CD4-positive, alpha-beta T cell (primary cell): ENCODE measurements at places on chromosomes 6 and 20.
A peak's percentile ranks its signal among the peaks of the same experiment; 100 is the strongest.

GRCh38 chr6:41560431-41561192 is 14.4 kb downstream of the FOXP4 start:
- DNase-seq, result peak; percentile 63

DNA sequence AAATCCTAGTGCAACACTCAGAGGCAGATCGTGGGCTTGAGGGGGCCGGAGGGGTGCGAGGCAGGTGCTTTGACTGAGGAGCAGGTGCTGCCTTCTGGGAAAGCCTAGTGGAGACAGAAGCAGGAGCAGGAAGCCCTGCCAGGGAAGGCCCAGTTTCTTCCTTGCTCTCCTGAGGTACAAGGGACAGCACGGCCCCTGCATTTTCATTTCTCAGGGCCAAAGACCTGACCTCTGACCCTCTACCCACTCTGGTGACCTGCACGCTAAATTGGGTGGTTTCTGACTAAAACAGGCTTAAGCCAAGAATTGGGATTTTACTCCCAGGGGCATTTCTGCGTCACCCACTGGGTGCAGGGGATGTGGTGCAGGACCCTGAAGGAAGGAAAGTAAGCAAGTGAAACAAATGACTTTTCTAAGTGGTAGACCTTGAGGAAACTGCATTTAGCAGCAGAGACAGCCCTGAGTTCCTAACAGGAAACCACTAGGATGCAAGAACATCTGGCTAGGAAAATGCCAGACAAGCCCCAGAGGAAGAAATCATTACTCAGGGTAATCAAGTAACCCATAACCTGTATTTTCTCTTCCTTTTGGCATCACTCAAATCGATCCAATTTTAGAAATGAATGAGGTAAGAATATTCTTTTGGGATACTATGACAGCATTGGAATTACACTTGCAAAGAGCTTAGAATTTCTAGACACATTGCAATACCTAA is 141.7 kb downstream of the CD164 start:
- DNase-seq, result no peak

DNA sequence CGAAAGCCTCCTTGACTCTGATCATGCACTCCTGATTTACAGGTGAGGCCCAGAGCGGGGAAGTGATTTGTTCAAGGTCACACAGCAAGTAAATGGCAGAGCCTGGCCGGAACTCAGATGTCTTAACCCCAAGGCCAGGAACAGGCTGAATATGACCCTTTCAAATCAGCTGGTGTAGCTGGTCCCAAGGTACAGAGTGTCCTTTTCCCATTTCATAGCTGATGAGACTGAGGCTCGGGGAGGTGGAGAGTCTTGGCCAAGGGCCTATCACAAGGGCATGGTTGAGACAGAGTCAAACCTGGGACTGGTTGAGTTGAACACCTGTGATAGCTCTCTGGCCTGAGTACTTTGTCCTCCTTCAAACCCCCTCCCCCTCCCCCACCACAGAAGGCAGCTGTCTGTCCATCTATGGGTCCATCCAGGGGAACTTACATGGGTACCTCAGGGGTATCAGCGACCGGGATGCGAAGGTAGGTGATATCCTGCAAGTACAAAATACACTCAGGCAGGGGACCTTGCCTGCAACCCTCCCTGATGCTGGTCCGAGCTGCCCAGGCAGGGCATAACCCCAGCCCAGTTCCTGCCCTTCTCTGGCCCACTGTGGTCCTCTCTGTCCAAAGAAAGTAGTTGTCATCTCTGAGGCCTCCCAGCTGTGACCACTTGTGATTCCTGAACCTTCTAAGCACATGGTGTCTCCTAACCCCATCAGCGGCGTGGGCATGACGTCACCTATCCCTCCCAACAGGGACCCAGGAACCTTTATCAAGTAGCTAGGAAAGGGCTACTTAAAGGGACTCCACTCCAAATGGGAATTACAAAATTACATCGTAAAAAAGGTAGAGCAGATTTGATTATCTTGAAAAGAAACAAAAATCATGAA is 5.6 kb downstream of the DUSP15 start:
- DNase-seq, result no peak

- no peak for DNase-seq
Observed at GRCh38 chr6:117505311-117505710, 22.8 kb downstream of the DCBLD1 start.

GRCh38 chr6:166903027-166903426 is 53.3 kb downstream of the RNASET2 start:
- no peak for DNase-seq

DNA sequence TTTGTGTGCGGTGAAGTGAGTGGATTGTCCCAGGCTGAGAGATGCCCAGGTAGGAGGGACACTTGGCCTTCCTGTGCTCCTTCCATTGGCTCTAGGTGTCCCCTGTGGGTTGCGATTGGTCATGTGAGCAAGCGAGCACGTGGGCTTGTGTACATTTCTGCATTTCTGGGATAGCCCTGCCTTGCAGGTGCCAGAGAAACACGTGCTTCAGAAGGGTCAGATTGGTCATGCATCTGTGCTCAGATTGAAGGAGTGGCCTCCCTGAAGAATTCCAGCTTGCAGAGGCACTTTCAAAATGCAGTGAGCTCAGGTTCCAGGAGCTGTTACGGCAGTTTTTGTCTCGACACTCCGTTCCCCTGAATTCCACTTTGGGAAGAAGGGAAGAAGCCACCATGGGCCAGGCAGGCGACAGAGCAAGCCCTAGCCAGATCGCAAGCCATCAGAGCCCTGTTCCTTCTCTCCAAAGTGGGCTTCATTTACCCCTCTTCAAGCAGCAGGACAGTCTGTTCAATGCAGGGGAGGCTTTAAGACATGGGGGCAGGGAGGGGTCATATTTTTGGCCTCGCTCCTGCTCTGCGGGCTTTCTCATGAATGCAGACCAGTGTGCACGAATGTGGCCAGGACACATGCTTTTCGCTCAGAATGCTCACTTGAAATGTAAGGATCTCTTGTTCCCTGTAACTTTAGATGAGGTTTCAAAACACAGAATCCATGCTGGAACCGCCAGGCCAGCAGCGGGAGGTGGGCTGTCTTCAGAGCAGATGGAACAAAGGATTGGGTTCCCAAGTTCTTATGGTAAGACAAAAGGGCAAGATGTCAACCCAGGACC is 78.6 kb upstream of the AKAP12 start:
- DNase-seq, result no peak

- DNase-seq, result no peak
Observed at GRCh38 chr6:45504947-45505346, 127.2 kb upstream of the SUPT3H start.

DNA sequence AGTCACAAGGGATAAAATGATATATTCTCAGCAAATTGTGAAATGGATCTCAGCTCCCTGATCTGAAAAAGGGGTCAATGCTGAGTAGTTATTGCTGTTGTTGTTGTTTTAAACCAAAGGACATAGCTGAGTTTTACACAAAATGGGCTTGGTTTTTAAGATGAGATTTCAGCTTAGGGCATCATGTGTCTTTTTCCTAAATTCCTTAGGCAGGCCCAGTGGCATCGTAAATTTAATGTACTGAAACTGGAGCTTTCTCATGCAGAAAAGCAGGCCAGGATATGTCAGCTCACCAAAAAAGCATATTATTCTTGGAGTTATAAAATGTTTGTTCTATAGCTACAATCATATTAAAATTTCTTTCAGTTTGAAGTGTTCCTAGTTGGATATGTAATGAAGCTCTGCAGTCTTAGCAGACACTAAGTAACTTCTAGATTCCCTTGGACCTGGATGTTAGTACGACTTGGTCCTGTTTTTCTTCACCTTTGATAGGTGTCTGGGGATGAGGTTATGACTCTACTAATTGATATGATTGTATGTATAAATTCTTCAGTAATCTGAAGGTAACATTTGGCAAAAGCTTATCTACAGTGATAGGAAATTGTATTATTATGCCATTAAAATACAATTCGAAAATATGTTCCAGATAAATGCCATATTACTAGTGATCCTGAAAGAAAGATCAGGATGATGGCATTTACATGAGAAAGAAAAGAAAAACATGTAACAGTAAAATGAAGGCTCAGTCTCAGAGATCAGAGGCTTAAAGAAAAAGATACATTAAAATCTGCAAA is 663.3 kb downstream of the RFPL4B start:
- DNase-seq, result no peak

GRCh38 chr20:56433221-56433879 is 21.3 kb downstream of the CASS4 start:
- DNase-seq, result no peak

DNA sequence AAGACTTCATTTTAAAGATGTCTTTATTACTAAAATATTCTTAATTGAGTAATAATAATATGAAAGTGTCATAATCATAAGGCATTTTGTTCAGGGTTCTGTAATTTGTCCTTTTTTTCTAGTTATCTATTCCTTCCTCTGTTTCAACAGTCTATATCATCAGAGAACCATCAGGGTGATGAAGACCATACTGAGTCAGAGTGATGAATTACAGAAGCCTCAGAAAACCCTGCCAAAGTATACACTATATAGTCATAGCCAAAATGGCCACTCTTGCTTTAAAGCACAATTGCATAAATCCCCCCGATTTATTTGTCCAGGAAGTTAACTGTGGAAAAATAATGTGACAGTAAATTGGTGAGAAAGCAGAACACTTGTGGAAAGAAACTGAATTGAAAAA is 735.0 kb downstream of the EPHA7 start:
- DNase-seq, result no peak

- DNase-seq, result no peak
Observed at GRCh38 chr20:5833309-5833941, 83.2 kb downstream of the SHLD1 start.

DNA sequence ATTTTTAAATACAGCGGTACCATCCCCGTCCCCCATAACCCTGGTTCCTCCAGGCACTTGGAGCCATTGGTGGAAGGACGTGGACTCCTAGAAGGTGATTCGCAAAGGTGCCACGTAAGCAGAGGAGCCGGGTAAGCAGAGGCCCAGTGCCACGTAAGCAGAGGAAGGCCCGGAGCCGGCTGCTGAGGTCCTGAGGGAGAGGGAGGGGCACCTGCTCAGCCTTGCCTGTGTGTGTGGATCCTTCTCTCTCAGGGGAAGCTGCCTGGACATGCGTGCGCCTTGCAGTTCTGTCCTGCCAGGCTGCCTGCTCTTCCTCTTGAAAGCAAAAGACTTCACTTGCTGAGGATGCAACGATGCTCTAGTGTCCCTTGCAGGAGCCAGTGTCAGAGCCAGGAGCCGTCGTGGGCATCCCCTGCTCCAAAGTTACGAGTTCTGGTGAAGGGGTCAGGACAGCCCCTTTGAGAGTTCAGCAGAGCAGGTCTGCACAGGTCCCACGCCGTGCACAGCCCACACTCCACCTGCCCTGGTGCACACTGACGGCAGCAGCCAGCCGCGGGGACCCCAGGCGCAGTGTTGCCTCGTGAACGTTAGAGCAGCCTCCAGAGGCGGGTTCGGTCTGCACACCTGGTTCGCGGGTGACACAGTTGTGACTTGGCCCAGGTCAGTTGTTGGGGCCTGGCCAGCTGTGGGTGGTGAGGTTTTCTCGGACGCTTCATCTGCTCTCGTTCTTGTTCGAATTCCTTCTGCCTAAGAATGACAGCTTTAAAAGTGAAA is 1.9 kb upstream of the NKAIN4 start:
- no peak for DNase-seq

GRCh38 chr6:324729-325125 is 32.4 kb downstream of the DUSP22 start:
- no peak for DNase-seq
